NB4 (cell line): ENCODE measurements at places on chromosomes 2 and 18.
A peak's percentile ranks its signal among the peaks of the same experiment; 100 is the strongest.

- no peak for DNase-seq
Observed at GRCh38 chr18:33873112-33873511, 295.1 kb downstream of the ASXL3 start.

DNA sequence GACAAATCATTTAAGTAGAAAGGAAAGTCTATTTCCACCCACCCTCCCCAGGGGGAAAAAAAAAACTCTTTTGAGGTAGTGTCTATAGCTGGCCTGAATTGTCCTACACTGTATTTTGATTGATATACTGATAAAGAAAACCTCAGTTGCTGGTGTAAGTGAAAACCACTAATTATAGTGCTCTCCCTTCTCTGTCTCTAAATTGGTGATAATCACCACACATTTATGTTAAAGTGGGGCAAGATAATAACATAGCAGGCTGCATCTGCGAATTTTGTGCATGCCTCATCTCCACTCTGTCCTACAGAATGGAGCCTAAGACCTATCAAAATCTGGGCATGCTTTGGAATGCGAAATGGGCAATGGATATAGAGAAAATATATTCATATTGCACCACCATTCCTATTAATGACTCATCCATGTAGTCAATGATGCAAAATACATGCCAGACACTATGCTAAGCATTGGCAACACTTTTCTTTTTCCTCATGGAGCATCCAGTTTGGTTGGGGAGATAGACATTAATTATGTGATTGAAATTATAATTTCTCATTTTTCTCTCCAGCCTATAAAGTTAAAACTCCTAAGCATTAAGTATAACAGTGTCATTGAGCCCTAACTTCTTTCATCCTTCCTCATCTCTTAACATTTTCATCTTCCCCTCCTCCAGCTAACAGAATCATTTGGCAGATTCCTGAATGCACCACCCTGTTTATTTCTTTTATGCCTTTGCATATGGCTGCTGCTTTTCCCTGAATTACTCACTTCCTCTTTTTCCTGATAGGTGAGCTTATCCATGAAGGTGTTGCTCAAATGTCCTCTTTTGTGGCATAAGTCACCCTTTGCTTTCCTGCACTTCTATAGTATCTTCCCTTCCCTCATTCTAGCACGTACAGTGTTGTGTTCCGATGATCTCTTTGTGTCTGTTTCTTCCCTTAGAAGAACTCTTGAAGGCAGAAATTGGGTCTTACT is 58.2 kb downstream of the SLC9A2 start:
- no peak for DNase-seq

GRCh38 chr2:96770442-96771202 is 9.9 kb downstream of the CNNM4 start:
- DNase-seq = no peak

- no peak for DNase-seq
Observed at GRCh38 chr2:173553593-173553992, 198.9 kb downstream of the CDCA7 start.

DNA sequence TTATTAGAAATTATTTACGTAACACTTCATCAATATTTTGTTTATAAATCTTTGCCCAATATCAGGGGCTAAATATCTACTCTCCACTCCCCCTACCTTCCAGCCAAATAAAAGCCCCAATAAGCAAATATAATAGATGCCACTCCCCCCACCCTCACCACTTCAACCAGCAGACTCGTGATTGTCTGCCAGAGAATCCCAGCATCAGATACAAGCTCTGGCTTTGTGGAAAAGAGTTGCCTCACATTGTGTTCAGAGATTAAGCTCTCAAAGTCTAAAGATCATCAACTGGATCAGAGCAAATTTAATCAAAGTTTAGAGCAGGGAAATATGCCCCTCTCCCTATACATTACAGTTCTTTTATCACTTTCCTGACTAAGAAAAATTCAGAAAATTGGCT is 39.5 kb downstream of the AOX1 start:
- DNase-seq = no peak

DNA sequence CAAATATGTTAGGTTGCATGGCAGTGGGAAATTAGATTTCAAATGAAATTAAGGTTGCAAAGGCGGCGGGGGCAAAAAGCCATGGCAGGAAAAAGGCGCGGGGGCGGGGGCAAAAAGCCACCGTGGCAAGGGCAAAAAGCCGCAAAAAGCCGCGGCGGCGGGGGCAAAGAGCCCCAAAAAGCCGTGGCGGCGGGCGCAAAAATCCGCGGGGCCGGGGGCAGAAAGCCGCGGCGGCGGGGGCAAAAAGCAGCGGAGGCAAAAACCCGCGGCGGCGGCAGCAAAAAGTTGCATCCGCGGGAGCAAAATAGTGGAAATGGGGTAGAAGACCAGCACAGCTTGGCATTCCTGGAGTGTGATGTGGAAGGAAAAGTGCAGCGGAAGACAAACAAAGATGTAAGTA is 417.1 kb downstream of the ANKRD30B start:
- no peak for DNase-seq

- DNase-seq = no peak
Observed at GRCh38 chr18:25830787-25831186, 259.6 kb downstream of the SS18 start.

DNA sequence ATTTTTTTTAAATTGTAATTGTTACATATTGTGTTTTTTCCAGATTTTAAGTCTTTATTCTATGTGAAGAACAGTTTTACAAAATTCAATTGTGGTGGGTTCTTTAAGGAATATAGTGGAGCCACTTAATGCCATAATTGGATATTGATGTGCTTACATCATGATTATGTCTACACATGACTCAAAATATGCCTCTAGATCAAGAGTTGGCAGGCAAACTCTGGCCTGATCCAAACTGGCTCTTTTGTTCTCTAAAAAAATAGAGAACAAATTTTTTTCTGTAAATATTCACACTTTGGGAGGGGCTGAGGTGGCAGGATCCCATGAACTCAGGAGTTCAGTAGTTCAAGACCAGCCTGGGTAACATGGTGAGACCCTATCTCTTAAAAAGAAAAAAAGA is 8.3 kb downstream of the EHBP1 start:
- no peak for DNase-seq

GRCh38 chr18:28152754-28153153 is 24.2 kb downstream of the CDH2 start:
- no peak for DNase-seq

GRCh38 chr18:36141576-36141975 is 11.9 kb downstream of the ELP2 start:
- peak; percentile 18 for DNase-seq

GRCh38 chr2:239383759-239384156 is 17.1 kb downstream of the HDAC4 start:
- no peak for DNase-seq

DNA sequence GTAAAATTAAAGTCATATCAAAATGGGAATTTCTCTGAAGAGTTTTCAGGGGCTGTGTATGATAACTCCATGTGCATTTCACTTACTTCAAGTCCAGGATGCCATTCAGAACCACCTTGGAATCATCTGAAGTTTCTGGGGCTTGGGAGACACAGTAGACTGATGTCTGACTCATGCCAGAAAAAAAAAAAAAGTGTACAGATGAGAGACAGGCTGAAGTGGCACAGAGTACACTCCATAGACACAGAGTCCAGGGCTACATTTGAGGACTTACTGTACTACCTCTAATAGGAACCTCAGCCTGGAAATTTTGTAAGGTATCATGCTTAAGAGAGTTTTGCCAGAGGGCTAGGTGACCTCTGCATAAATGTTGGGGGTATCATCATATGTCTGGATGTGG is 92.0 kb downstream of the SS18 start:
- DNase-seq = no peak
